Mesothelial cell of epicardium (in vitro differentiated cells): ENCODE measurements at places on chromosomes 7 and 10. TPM values are rescaled to one million over a fixed set of nuclear protein-coding genes. Genes with fewer than 3 reads are reported as not detected.

The SFMBT2 gene
- 0.86 to 2.3 TPM (median 2.0 TPM) in 3 replicates for total RNA-seq

The GPR37 gene
- total RNA-seq: 4.7 to 5.0 TPM (median 4.8 TPM) in 3 replicates

The SPDYE2B gene
- total RNA-seq: not detected in 3 replicates

The FGF8 gene
- total RNA-seq: not detected in 3 replicates

The GNAT3 gene
- not detected in 3 replicates for total RNA-seq

The OR2A5 gene
- total RNA-seq: not detected in 3 replicates
